ENCODE measurements at places on chromosomes 16 and 17.

GRCh38 chr17:66369830-66370229 lies 67.4 kb downstream of the PRKCA start:
- DNase-seq, result no peak

DNA sequence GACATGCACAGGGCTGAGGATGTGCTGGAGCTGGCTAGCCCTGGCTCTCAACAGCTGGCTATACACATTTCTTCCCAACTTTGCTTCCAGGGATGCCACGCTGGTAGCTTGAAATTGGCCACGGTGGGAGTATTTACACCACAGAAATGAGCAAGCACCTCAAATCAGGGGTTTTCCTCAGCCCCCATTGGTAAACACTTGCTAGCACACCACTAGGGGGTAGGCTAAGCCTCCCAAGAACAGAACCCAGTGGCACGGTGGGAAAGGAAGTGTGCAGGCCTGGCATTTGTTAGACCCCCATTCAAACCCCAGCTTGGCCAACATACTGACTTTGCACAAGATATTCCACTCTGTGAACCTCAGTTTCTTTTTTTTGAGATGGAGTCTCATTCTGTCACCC lies 12.9 kb downstream of the DRC3 start:
- no peak for DNase-seq

GRCh38 chr17:8046929-8047768 lies 8.3 kb downstream of the ALOX15B start:
- no peak for DNase-seq

DNA sequence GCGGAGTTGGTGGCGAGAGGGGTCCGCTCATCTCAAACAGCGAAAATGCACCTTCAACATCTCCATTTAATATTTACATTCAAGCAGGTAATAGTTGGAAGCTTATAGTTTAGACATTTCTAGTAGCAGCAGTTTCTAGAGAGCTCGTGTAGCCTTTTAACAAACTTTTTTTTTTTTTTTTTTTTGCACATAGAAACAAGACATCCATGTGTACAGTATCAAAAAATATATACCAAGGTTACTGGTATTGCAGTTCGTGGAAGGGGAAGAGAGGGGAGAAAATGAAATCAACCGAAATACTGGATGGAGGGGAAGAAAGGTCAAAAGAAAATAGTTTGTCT lies 6.2 kb downstream of the CBX4 start:
- DNase-seq, result no peak

DNA sequence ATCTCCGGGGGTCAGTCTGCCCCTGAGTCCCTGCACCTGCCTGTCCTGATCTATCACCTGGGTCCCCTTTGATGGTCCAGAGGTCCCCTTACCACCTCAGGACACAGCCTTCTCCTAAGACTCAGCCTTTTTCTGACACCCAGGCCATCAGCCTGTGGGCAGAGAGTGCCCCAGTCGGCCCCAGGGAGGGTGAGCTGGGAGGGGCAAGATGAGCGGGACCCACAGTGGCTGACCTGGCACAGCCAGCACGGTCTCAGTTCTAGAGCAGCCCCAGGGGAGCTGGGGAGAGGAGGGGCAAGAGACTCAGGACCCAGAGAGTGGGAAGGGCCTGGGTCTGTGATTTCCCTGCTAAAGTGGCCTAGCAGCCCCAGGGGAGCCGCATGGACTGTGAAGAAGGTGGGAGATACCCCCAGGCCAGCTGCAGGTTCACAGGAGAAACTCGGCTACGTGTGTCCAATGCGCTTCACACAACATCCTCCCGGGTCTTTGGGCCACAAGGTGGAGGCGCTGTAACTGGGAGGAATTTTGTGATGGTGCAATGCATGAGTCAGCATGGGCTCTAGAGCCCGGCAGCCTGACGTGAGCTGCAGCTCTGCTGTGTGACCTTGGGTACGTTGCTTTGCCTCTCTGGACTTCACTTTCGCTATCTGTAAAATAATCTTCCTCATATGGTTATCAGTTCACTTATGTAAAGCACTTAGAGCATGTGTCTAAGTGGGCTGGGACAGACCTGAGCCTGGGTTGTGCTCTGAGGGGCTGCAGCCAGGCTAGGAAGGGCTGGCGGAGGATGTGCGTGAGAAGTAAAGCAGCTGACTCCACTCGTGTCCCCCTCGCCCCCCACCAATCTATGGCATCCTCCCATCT lies 67.2 kb upstream of the LHX1 start:
- DNase-seq, result no peak

DNA sequence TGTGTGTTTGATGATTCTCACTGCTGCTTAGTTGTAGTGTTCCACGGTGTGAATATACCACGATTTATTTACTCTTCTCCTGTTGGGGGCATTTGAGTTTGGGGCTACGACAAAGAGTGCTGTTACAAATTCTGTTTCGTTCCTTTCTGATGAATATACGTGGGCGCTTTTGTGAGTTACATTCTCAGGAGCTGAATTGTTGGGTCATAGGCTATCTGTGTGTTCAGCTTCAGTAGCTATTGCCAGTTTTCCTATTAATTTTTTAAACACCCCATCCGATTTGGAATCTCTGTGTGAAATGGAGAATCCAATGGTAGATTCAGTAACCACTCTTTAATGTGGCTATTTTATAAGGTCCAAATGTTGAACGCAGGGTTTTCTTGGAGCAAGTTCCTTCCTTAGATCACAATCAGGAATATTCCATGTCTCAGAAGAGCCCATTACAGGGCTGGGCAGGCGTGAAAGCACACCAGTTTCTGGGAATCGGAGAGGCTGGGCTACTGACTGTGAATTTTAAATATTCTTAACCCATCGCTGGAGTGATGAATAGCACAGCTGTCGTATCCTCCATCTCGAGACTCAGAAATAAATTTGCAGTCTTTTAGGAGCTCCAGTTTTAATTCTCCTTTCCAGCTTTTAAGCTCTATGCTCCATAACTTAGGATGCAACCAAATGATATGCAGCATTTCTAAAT lies 115.9 kb downstream of the PITPNC1 start:
- DNase-seq, result no peak

DNA sequence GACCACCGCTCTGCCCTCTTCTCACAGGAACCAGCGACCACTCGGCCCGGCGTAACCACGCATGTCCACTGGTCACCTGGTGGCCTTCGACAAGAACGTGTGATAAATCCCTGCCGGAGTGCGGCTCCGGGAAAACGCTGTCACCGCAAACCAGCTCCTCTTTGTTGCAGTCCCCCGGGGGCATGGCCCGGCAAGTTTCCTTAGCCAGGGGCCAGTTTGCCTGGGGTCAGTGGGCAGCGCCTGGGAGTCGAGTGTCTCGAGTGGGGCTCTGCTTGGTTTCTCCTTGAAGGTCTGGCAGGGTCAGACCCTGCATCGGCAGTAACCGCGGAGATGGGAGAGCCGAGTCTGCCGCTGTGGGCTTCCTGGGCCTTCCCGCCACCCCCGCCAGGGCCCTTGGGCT lies 52.5 kb downstream of the JPH3 start:
- DNase-seq, result no peak

- peak; percentile 56 for DNase-seq
These were observed 6.1 kb upstream of the EIF4A3 start for GRCh38 chr17:80153004-80153403.

All from GM12878 (cell line).